ENCODE measurements at places on chromosomes 4 and X.

- DNase-seq, result no peak
These were observed 22.8 kb downstream of the C4orf54 start for GRCh38 chr4:99634742-99635360.

- DNase-seq, result no peak
These were observed 14.3 kb downstream of the RNF4 start for GRCh38 chr4:2483237-2483636.

DNA sequence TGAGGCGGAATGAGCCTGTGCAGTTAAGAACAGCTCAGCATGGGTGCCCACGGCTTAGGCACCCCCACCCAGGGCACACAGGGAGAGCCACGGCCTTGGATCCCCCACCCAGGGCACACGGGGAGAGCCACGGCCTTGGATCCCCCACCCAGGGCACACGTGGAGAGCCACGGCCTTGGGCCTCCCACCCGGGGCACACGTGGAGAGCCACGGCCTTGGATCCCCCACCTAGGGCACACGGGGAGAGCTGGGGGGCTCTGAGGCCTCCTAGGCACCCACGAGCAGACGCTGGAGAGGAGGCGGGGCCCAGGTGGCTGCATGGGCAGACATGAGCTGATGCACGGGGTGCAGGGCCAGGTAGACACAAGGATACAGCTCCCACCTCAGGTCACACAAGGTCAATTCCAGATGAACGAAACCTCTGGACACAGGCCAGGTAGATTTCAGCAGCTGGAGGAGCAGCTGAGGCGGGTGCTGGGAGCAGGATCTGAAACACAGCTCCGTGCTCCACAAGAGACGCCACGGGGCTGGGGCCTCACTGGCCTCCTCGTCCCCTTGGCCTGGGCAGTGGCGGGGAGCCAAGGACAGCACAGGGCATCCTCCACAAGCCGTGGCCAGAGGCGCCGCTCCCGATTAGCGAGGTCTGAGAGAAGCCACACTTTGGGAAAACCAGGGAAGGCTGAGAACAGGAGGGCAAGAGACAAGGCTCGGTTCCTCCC, 30.8 kb downstream of the GAK start:
- DNase-seq, result no peak

DNA sequence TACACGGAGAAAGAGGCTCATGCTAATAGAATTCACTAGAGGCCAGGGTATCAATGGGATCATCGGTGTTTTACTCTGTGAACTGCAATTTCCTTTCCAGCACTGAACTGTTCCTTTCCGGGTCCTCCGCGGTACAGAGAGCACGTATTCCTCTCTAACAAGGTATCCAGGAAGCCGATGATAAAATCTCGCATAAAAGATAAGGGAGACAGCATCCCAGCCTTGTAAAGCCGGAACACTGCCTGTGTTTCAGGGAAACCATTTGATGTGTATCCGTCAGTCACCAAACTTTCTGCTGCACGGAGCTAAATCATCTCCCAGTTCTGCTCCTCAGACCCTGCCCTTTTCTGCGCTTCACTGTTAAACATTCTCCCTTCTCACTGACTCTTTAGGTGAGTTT, 54.0 kb downstream of the ING2 start:
- DNase-seq, result no peak

GRCh38 chr4:112213856-112214255, 17.7 kb upstream of the AP1AR start:
- no peak for DNase-seq

GRCh38 chr4:56226579-56226978, 160.7 kb downstream of the AASDH start:
- no peak for DNase-seq

DNA sequence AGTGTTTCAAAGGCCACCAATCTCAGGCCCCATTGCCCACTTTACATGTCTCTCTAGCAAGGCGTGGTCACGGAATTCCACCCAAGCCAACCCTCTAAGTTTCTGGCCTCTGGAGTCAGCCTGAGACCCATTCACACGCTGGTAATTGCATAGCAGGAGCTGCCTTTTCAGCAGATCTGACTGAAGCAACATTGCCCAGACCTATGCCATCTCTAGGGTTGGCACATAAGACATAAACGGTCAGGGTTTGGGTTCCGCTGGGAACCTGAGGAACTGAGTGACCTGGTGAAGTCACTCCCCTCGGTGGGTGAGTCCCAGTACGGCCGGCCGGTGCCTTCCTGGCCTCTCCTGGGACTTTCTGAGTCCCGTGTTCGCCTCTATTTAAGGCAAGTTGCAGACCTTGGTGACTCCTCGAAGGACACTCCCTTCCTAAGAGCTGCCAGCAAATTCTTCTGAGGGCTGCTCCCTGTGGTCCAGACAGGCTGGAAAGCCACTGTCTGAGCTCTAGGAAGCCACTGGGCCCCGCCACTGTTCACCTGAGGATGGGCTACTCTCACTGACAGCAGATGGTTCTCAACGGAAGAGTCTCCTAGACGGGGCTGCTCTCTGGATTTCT, 15.9 kb downstream of the CTAG1A start:
- DNase-seq, result no peak

DNA sequence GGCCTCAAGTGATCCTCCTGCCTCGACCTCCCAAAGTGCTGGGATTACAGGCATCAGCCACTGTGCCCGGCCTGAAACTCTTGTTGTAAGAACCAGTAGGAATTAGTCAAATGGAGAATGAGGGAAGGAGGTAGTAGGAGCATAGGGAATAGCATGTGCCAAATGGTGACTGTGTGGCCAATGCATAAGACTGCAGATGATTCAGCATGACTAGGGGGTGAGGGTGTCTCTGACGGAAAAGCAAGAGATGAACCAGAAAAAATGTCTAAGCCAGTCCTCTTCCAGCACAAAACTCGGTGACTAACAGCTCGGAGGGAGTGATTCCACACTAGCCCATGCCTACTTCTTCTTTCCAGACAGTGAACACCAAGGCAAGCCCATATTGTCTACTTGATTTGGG, 58.2 kb upstream of the DUSP21 start:
- DNase-seq, result no peak

GRCh38 chr4:57042711-57043169, 64.0 kb downstream of the POLR2B start:
- peak; percentile 29 for DNase-seq

DNA sequence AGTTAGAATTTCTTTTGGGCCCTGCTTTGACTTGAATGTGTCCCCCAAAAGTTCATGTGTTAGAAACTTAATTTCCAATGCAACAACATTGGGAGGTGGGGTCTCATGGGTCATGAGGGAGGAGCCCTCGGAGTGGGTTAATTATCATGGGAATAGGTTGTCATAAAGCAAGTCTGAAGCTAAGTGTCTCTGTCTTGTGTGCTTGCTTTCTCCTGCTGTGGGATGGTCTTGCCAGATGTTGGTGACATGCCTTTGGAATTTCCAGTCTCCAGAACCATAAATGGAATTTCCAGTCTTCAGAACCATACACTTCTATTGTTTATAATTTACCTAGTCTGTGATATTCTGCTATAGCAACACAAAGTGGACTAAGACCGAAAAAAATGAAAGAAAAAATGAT, 71.6 kb downstream of the RASL11B start:
- no peak for DNase-seq

DNA sequence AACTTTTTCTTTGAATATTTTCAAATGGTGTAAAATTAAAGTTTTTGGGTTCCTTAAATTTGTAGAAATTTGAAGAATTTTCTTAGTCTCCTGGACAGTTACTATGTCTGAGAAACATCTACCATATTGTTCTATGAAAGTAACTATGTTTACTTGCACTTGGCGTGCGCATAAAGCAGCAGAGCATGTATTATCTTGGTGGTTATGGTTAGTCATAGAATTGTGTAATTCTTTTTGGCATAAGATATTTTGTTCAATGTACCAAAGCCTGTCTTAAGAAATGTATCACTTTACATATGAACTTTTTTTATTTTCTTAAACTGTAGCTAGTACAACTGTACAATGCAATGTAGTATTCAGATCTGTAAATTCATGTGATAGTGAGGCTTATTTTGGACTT, 49.2 kb downstream of the CDS1 start:
- DNase-seq, result no peak

DNA sequence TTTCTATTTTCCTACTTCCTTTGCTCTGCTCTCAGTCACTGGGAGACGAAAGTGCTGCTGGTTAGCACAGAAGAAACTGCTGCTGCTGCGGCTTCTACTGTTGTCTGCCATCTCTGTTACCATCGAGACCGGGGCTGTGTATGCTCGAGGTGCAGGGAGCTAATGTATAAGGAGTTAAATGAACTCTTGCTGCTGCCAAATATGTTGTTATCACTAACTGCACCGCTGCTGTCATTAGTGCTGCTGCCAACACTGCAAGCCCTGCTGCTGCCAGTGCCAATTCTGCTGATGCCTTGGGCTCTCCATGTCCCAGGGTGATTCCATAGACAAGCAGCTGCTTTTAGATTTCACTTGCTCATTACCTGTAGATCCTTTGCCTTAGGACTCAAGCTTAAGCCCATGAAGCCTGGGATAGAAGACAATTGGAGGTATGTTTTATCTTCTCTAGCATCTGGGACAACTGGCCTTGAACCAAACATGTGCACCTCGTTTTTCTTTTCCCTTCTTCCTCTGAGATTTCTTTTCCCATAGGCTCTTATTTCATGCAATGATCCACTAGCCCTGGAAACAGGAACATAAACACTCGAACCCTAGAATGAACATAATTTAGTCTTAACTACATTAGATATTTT, 107.8 kb downstream of the CCSER1 start:
- no peak for DNase-seq

DNA sequence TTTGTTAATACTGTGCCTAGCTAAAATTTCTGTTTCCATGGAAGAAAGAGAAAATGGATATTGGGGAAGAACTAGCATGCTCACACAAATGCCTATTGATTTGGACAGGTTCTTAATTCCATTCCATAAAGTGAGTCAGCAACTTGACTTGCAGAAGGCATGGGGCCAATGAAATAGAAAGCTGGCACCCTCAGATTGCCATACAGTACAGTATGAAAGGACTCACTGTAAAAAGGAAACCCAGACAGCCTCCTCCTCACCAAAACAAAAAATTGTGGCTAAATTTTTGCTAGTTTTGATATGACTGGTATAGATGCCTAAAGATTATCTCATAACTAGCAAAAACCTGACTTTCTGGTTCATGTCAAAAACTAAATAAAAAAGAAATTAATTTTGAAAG, 11.2 kb upstream of the TAB3 start:
- no peak for DNase-seq

DNA sequence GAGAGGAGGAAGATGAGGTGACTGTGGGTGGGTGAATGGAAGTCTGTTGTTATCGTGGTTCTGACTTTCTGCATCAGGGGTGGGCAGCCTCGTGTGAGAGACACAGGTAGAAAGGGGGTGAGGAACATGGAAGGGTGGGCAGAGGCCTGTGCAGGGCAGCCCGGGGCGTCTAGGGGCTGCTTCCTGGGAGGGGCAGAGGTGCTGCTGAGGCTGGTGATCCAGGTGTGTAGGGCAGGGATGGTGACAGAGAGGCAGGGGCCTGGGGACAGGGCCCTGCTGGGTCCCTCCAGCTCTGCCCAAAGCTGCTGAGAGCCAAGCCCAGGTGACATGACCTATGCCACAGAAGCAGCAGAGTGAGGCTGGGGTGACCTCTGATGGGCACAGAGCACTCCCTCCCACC, 89.7 kb upstream of the C4orf50 start:
- no peak for DNase-seq

DNA sequence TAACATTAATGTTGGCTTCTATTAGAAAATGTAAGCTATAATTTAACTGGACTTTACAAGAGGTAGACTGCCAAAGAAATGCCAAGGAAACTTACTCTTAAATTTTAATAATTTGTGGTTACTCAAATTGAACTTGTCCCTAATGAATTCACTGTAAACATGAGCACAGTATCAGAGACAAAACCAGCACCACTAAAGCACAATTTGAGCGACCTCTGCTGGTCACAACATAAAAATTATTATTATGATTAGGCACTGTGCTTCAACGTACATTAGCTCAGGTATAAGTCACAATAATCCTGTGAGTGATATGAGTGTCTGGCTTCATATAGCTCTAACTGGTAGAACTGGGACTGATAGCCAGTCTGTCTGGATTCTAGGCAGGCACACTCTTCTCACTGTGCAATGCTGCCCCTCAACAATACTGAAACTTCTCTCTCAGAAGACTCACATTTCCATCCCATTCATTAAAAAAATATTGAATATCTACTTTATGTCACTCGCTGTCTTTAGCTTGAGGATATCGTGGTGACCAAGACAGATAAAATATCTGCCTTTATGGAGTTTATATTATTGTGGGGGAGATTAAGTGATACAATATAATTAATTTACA, 8.0 kb downstream of the NUDT6 start:
- DNase-seq, result peak; percentile 12

- no peak for DNase-seq
These were observed 8.6 kb upstream of the PDHA1 start for GRCh38 chrX:19334945-19335626.

GRCh38 chr4:25154594-25155265, 5.5 kb downstream of the SEPSECS start:
- DNase-seq, result no peak

DNA sequence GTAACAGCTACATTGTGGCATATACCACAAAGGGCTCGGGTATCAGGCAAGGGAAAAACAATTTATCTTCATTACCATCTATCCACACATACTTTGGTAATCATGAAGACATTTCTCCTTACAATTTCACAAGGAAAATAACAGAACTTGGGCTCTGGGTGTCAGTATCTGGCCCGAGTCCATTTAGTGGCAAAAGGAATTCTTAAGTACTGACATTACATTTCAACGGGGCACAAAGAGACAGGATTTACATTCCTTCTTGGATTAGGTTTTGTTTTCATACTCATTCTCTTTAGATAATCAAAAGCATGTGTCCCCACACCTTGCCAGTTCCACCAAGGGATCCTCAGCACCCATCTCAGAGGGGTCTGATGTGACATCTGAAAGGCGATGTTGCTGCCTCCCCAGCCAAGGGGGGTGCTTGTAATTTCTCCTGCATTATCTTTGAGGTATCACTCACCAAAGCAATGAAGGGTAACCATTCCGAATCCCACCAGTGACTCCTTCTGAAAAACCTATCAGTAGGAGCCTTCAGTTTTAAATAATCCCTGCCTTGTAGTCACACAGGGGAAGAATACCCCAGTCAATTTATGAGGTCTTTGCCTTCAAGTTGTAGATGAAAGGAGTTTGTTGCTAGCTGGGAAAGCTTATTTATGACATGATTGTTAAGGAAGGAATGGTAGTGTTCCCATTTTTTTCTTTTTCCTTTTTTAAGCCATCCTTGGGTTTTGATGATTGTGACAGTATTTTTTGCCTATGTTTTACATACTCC, 118.6 kb downstream of the PALLD start:
- no peak for DNase-seq

- DNase-seq, result no peak
These were observed 110.4 kb upstream of the TBC1D9 start for GRCh38 chr4:140866492-140867005.

Measured in right kidney (tissue), 9 donors.